ENCODE measurements at places on chromosomes 6 and 20.

DNA sequence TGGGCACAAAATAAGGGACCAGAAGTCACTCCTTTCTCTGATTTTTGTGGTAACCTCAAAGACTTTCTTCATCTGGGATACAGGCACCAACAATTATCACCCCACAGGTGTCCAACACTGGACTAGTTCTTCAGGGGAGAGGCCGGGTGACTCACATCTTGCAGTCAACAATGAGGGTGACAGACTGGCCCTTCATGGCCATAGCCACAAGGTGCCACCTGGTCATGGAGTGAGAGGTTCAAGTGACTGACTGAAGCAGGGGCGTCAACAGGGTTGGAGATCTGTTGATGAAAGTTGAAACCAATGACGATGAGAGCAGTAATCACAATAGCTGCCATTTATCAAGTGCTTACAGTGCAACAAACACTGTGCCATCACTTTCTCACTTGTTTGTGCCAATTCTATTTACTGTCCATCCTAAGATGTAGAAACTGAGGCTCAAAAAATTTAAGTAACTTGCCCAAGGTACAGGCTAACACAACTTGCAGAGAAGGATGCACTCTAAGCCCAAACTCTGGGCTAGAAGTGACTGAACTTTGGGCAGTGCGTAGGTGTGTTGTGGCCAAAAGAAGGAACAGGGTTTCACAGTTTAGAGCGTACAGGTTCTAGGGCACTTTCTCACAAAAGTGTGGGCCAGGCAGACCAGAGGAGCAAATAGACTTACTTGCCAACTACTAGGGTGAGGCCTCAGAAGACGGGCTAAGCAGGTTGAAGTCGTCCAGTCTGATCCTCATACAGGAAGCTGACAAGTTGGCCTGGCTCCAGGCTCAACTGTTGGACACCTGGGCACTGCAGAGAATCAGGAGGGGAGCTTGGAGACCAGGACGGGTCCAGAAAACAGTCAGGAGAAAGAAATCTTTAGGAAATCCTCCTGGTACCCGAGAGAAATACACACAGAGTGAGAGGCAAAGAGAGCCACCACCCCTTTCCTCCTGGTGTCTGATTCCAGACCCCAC, 30.4 kb downstream of the HLA-DPB1 start:
- no peak for DNase-seq

DNA sequence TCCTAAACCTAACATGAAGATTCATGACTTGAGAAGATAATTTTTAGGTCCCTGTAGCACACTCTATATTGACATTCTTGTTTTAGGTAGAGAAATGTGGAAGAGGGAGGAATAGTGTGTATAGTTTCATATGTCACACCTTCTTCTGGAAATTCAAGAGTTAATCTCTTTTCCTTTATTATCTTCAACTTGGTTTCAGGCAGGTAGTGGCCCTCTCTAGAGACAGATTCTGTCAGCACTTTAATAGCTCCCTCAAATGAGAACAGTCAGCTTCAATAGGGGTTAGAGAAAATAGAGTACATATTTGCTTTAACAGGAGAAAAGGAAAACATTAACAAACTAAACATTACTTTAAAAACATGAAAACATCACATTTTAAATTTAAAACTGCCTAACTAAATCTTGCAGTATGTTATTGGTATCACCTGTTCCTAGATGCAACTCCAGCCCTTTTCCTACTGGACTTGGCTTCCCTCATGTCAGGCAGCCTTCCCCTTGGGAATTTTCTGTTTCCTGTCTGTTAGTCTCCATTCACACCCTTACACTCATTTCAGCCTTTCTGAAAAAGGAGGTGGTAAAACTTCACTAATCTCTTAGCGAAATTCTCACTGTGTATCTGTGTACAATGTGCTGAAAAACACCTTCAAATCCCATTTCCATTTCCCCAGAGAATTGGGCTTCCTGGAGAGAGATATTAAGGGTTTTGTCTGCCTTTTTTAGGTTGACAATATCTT, 192.3 kb upstream of the RNF217 start:
- DNase-seq, result no peak

DNA sequence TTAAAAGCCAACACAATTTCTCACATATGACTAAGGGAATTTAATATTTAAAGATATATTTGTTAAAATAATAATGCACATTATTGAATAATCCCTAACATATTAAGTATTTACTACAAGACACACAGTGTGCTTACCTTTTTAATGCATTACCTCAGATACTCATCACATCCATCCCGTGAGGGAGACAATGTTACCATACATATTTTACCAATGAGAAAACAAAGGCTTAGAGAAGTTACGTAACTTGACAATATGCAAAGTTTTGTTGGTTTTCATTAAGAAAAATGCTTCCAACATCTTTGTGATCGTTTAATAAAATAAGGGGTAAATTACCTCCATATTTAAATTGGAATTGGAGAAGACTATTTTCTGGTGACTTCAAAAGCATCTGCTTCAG, 4.3 kb downstream of the IFNGR1 start:
- no peak for DNase-seq

DNA sequence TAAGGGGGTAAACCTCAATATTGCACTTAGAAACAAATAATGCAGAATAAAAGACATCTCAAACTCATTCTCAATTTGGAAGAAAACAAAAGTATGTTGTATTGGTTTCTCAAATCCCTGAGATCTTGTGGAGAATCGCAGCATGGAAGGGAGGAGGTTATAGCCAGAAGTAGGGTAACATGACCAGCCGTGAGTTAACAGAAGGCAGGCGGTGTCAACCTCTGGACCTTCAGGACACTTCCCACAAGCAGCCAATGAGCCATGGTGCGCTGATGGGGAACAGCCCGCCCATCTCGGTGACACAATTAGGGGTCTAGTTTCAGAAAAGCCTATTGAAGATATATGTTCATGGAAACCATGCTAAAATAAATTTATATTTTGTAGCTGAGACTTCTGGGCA, 98.4 kb downstream of the ALDH8A1 start:
- no peak for DNase-seq

GRCh38 chr6:73299151-73299971, 36.4 kb upstream of the KHDC1 start:
- no peak for DNase-seq

DNA sequence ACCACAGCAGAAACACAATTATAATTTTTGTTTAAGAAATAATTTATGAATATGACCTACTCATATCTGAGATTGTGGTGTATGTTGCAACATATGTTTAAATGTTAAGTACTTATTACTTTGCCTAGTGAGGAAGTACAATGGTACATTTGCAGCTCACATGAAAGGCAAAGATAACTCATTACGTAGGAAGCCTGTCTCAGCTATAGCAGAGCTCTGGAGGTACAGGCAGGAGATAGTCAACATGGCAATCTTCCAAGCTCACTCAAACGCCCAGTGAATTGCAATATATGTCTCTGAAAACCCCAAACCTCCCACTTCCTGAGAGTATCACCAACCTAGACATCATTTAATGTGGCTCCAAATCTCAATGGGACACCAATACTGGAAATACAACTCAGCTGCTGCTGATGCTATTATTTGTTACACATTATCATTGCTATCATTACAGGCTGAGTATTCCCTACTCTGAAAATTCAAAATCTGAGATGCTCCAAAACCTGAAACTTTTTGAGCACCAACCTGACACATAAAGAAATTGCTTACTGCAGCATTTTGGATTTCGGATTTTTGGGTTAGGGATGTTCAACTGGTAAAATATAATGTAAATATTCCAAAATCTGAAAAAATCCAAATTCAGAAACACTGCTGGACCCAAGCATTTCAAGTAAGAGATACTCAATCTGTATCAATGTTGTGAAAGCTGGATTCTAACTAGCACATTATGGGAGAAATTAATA, 25.1 kb upstream of the GSTA4 start:
- no peak for DNase-seq

DNA sequence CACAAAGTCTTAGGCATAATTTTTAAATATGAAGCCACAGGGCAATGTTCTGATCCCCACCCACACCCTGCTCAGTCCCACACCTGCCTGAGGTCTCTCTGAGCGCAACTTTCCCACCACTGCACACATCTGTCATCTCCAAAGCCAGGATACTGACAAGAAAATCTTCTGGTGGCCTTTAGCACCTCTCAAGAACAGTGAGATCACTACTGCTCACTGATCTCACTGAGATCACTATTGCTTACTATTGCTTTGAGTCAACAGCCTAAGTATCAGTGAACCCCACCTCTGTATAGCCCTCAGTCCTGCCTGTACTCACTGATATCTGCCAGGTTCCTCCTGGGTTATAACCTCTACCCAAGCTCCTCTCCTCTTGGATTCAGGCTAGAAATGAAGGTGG, 6.4 kb downstream of the TNFRSF21 start:
- peak; percentile 31 for DNase-seq

- DNase-seq, result no peak
Measured at GRCh38 chr6:146315381-146316174, 228.1 kb upstream of the RAB32 start.

- no peak for DNase-seq
Measured at GRCh38 chr6:8402546-8402945, 32.8 kb downstream of the SLC35B3 start.

- no peak for DNase-seq
Measured at GRCh38 chr20:24160563-24161281, 172.1 kb upstream of the GGTLC1 start.

DNA sequence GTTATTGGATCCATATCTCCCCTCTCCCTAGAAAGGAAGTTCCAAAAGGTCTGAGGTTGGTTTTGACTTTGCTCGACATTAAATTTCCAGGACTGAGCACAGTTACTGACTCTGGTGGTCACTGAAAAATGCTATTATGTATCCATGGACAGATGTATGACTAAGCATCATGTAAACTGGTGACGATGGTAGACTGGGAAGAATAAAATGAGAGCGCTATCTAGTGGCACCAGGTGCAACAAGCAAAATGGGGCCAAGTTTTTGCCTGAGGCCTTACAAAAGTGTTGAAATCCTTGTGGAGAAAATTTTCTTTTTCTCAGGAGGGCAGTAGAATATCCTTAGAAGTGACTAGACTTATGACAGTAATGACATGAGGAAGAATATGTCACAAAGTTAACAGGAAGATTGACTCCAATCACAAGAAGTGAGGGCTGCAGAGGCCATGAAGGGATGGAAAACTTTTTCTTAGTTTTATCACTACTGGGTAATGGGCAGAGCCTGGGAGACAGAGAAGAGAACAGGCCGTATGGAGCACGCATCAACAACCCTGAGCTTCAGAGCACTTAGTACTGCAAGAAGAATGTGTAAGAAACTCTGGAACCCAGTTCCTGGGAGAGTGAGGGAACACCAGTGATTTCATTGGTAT, 88.9 kb upstream of the ELOVL5 start:
- DNase-seq, result peak; percentile 22

- no peak for DNase-seq
Measured at GRCh38 chr6:66638099-66638498, 931.1 kb upstream of the EYS start.

- no peak for DNase-seq
Measured at GRCh38 chr6:137201006-137201405, 18.2 kb downstream of the IFNGR1 start.

DNA sequence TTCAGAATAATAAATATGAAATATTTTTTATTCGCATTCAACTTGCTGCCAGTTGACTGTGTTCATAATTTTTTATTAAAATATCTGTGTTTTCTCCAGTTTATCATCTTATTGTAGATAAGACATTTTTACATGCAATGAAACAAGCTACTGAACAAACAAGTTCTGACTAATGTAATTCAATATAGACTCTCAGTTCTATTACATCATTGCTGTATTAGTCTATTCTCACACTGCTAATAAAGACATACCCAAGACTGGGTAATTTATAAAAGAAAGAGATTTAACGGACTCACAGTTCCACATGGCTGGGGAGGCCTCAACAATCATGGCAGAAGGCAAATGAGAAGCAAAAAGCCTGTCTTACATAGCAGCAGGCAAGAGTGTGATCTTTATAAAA, 1357.7 kb upstream of the CITED2 start:
- no peak for DNase-seq

- DNase-seq, result peak; percentile 41
Measured at GRCh38 chr6:149761438-149761837, 11.9 kb downstream of the PCMT1 start.

Measured in GM20000 (cell line).